ENCODE measurements at places on chromosomes 1 and 21.

DNA sequence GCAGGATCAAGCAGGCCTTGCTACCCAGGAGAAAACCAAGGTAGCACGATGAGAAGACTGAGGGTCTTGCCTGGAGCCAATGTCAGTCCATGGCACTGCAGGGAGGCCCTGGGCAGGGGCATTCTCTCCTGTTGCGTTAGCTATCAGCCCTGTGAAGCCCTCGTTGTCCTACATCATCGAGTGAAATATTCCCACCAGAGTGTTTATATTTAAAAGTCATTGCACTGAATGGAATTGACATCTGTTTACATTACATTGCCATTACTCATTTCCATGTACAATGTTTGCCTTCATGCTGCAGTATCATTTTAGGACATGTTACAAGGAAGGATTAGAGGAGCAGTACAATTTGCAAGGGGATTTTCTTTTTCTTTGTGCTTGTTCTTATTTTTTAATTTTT, 243.9 kb downstream of the KAZN start:
- DNase-seq = no peak

GRCh38 chr1:67960766-67961165, 89.7 kb downstream of the DIRAS3 start:
- DNase-seq = no peak

- no peak for DNase-seq
Measured at GRCh38 chr1:12602659-12603024, 15.4 kb downstream of the DHRS3 start.

DNA sequence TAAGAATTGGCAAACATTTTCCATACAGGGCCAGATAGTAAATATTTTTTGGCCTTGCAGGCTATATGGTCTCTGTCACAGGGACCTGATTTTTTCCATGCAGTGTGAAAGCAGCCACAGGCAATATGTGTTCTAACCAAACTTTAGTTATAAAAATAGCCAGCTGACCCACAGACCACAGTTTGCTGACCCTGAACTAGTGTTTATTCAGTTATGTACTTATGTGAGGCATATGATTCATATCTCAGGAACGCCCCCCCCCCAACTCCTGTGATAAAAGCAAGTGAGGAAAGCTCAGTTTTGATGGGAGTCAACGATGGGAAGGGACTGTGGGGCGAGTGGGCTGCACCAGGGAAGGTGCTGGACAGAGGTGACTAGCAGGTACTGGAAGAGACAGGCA, 80.1 kb downstream of the HMGB4 start:
- no peak for DNase-seq

- no peak for DNase-seq
Measured at GRCh38 chr1:227225715-227226346, 92.5 kb downstream of the CDC42BPA start.

DNA sequence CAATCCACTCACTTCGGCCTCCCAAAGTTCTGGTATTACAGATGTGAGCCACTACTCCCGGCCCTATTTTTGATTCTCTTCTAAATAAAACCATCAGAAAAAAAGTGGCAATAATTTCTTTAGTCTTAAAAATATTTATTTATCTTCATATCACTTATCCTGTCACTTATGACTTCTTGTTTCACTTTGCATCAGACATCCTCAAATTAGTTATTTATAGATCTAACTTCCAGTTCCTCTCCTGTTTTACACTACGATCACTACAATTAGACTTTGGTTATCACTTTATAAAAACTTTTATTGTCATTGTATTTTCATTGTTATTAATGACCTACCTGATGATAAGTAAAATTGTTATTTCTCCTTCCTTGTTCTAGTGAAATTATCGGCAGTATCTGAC, 783.4 kb upstream of the BRINP3 start:
- no peak for DNase-seq

DNA sequence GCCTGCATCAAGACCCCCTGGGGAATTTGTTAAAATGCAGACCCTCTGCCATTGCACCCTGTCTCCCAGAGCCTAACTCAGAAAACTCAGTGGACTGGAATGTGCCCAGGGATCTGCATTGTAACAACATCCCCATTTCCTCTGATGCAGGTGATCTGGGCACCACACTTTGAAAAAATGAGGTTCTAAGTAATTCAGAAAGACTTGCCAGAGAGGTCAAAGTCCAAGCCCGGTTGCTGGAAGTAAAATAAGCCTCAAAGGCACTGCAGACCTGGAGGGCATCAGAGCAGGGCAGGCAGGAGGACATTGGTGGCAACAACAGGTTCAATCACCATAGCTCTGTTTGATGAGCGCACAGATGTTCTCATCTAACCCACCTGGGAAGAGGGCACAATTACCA, 90.7 kb downstream of the SYT2 start:
- no peak for DNase-seq

- no peak for DNase-seq
Measured at GRCh38 chr1:233959102-233959501, 54.6 kb downstream of the SLC35F3 start.

GRCh38 chr1:170027760-170028159, 46.7 kb downstream of the KIFAP3 start:
- no peak for DNase-seq

Measured in activated CD8-positive, alpha-beta T cell treated with anti-CD3 and anti-CD28 coated beads, Interleukin-2, amount 10 ng/mL, durations not matched to agents 7 days and 5 days (primary cell).